Left renal cortex interstitium (tissue), 4 donors: ENCODE measurements at places on chromosomes 5 and 9. TPM values are rescaled to one million over a fixed set of nuclear protein-coding genes. Genes with fewer than 3 reads are reported as not detected.

OR1L8 gene
- 0.17 TPM for polyA plus RNA-seq

- DNase-seq = no peak
These were observed 170.0 kb downstream of the TMEM38B start for GRCh38 chr9:105864248-105864898.

LHX3 gene
- polyA plus RNA-seq = not detected

GRCh38 chr9:19032406-19032805, 603 bp downstream of the SAXO1 start:
- no peak for DNase-seq

DNA sequence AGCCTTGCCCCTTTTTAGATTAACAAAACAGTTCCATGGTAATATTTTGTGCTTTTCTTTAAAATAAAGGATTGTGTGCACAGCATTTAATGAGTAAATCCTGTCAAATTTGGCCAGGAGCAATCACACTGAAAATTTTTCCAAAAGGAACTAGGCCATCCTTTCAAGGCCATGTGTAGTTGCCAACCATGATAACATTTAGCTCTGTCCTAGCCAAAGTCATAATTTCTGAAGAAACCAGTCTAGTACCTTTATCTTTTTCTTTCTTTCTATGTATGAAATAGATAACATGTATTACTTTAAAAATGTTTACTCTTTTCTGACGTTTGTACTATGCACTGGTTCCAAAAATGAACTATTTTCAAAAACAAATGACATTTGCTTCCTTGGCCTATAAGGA, 143.7 kb downstream of the PBX3 start:
- no peak for DNase-seq

- DNase-seq = no peak
These were observed 9.3 kb upstream of the TRIM36 start for GRCh38 chr5:115179030-115179393.

DNA sequence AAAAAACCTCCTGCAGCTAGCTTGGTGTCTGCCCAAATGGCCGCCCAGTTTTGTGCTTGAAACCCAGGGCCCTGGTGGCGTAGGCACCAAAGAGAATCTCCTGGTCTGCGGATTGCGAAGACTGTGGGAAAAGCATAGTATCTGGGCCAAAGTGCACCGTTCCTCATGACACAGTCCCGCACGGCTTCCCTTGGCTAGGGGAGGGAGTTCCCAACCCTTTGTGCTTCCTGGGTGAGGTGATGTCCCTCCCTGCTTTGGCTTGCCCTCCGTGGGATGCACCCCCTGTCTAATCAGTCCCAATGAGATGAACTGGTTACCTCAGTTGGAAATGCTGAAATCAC, 83.0 kb upstream of the JAK2 start:
- no peak for DNase-seq

GRCh38 chr5:55773057-55773456, 35.2 kb downstream of the DDX4 start:
- no peak for DNase-seq

DNA sequence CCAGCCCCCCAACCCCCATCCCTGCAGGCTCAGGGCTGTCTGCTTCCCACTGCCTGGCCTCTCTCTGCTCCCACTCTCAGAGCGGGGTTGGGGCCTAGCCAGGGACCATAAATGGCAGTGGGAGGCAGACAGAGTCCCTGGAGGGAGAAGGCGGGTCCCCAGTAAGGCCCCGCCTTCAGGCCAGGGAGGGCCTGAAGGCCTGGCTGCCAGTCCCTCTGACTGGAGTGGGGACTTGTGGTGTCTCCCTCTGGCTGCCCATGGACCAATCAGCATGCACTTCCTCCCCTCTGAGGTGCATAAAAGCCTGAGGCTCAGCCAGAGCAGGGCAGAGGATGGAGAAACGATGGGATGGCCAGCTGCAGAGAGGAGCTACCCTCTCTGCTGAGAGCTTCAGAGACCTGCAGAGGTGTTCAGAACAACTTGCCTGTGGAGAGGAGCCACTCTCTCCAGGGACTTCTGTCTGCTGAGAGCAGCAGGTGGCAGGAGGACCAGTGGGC, 2.7 kb upstream of the BTNL9 start:
- DNase-seq = no peak

- no peak for DNase-seq
These were observed 57.7 kb downstream of the MAPKAP1 start for GRCh38 chr9:125649315-125649714.

ECM2 gene
- 15.9 TPM for polyA plus RNA-seq

ABLIM3 gene
- polyA plus RNA-seq = 0.94 TPM

DNA sequence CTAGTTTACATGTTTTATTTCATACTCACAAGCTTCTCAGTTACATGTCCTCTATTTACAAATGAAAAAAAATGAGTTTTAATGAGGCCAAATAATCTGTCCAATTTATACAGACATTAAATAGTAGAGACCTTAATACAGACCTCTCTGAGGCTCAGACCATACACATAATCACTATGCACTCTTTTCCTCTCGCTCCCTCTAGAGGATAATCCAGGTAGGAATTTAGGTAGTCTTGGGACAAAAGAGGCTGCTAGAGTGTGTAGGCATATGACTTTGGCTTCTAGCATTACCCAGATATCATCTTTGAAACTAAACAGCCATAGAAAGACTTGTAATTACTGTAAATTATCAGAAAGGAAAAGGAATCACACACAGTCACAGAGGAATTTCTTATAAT, 444.7 kb downstream of the HINT1 start:
- peak; percentile 11 for DNase-seq

DNA sequence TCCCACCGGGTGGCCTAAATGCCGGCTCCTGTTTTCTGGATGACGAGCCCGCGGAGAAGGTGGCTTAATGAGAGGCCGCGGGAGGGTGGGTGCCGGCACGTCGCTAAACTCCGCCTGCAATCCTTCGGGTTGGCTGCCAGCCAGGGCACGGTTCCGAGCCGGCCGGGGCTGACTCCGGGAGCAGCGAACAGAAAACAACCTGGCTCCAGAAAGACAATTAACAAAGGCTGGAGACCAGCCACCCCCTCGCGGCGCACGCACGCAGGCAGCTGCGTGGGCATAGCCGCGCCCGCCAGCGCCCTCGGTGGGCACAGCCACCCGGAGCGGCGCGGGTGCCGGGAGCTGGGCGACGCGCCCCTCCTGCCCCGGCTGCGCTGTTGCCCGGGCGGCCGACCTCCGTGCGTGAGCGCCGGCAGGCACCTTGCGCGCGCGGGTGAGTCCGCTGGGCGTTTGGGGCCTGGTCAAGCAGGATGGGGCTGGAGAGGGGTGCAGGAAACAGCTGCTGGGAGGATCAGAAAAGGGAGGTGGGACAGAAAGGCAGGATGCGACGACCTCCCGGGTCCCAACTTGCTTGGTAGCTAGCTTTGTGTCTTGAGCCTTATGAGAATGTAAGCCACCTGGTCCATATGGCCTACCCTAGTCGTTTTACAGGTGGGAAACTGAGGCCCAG, at the start of gene ARHGEF37:
Gene ARHGEF37, plus strand, starts transcription at position 307 of the 670 bp plus-strand sequence. CDS start 16,272 bp downstream, outside the sequence.
- DNase-seq = peak; percentile 46

- no peak for DNase-seq
These were observed 12.0 kb downstream of the INIP start for GRCh38 chr9:112705768-112706427.

DNA sequence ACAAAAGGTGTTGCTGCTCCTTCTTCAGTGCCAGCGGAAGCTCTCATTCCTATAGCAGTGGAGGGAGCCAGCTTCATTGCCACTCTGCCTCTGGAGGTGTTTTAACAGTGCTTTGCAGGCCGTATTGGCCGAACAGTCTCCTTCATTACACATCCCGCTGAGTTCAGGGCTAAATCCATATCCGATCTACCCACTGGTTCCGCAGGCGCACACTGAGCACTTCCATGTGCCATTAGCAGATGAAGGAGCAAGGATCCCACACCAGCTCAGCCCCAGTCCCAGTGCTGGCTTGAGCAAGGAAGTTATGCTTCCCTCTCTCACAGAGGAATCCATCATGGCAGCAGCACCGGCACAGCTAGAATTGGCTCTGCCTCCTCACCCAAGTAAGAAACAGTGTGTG, 121.2 kb upstream of the IRX2 start:
- DNase-seq = no peak

DNA sequence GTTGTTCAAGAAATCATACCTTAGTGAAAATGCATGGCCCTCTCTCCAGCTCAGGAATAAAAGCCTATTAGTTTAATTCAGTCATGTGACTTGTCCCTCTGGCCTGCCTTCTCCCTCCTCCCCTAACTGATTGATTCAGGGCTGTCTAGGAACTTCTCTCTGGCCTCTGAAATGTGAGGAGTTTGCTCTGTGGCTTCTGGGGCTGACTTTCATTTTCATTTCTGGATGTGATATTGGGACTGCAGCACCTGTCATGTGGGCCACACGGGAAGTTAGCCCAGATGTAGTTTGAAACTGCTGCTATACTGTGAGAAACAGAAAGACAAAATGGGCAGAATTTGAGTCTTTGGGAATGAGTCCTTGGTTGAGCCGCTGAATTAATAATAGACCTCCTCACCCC, 44.8 kb downstream of the PARP8 start:
- DNase-seq = no peak

GRCh38 chr5:171667341-171668096, 118.1 kb upstream of the SMIM23 start:
- peak; percentile 28 for DNase-seq

DNA sequence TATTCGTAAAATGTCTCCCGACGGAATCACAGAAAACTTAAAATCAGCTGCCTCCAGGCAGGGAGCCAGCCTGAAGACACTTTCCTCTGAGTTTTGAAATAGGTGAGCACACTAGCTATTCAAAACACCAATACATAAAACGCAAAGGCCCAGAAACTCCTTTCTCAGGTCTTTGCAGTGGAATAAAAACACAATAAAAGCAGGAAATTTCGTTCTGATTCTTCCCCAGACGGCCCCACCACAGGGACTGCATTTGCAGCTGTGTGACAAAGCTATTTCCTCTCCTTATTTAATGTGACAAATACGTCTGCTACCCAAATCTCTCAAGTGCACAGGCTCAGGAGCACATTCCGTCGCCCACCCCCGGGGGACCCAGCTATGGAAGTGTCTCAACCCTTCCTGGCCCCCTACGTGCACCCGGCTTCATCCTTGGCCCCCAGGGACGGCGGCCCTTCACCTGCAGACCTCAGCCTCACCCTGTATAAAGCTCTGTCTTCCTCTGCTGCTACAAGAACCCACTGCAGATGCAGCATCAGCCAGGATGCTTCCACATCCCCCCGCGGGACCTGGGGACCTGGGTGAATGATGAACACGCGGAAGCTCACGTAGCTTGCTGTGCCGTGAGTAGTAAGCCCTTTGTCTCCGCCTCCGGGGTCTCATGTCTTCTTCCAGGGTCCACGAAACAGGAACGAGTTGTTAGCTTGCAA, 24.9 kb downstream of the AHRR start:
- no peak for DNase-seq

- no peak for DNase-seq
These were observed 382.4 kb downstream of the CDK5RAP2 start for GRCh38 chr9:120197605-120198004.

DNA sequence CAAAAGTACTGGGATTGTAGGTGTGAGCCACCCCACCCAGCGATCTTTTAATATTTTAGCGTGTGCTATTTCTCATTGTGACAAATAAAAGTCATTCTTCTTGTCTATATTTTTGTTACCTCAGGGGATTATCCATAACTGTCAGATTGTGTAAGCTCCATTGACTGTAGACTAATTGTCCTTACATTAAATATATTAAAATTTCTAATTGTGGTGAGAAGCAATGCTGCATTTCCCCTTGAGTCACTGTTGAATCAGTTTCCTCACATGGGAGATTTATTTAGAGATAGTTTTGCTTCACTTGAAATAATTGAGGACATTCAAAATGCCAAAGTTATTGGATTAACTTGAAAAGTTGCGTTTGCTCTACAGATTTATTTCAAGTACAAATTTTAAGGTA, 782.4 kb upstream of the WWC1 start:
- DNase-seq = no peak

TXNDC8 gene
- polyA plus RNA-seq = not detected

DNA sequence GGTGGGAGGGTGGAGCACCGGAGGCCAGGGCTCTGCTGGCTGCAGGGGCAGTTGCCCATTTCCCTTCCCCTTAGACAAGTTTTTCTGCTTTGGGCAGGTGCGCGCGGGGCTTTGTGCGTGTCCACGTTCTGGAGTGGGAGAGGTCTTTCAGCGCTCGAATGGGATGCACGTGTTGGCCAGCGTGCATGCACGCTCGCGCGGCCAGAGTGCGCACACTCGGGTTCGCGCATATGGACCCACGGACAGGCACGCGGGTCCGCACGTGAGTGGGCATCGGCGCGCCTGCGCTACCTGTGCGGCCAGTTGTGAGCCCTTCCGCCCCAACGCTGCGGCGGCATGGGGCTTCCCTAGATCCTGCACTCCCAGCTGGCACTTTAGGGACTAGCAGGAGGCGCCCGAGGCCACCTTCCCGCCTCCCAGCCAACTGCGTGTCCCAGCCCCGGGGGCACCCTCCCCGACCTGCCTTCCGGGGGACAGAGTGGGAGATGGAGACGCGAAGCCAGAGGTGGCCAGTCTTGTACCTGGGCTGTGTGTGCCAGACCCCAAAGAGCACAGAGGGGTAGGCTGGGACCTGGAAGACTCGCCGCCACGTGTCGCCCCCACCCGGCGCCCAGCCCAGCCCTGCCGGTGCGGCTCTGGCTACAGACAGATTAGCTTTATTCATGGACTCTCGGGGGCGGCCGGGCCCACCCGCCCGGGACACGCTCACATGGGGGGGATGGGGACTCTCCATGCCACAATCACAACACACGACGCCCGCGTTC, 9.8 kb upstream of the GPRIN1 start:
- DNase-seq = no peak

DNA sequence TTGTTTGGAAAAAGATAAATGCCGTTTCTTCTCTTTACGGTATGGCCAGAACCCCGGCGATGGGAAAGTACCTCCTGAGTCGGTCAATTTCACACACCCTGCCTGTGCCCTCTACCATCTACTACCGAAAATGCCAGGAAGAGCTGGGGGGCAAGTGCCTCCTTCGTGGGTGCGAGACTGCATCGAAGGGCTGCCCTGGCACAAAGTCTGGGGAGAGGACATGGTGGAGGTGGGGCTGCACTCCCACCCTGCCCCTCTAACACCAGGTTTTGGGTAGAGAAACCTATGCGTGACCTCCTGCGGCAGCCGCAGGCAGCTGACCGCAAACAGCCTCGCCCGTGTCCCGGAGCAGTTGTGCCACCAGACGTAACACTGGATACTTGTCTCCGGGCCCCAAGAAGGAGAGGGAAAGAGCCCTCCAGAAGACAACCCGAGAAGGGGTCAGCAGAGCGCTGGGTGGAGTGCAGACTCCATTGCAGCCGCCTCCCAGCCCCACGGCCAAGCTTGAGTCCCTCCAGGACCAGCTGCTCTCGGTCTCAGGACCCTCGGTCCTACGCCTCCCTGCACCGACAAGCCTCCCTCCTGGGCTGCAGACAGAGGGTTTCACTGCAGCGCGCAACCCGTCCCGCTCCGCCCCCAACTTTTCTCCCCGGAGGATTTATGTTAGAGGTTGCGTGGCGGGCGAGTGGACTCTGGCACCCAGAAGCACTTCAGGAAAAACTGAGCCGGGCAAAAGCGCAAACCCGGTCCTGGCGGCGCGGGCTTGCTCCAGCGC, 823 bp upstream of the PRDM6 start:
- DNase-seq = no peak

DNA sequence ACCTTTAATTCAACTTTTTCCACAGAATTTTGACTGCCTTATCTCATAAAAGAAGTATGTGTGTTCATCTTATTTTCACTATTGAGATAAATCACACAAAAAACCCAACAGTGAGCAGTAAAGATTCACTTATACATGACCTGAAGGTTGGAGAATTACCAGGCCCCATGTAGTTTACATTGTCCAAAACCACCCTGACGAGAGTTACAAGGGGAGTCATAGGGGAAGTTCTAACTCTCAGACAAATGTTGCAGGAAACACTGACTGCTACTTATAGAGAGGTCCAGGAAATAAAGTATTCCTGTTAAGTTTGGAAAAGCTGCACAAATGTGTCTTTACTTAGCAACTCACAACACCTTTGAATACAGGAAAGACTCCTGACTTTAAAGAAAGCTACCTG, 14.1 kb downstream of the SPATA9 start:
- no peak for DNase-seq
